T1000 (cell line): ENCODE measurements at places on chromosomes 12 and 14.

- DNase-seq = no peak
Measured at GRCh38 chr12:6041891-6042290, 82.6 kb downstream of the VWF start.

- DNase-seq = no peak
Measured at GRCh38 chr14:39175445-39176262, 600 bp downstream of the PNN start.

GRCh38 chr12:42639556-42639955 is 50.0 kb upstream of the PRICKLE1 start:
- no peak for DNase-seq

DNA sequence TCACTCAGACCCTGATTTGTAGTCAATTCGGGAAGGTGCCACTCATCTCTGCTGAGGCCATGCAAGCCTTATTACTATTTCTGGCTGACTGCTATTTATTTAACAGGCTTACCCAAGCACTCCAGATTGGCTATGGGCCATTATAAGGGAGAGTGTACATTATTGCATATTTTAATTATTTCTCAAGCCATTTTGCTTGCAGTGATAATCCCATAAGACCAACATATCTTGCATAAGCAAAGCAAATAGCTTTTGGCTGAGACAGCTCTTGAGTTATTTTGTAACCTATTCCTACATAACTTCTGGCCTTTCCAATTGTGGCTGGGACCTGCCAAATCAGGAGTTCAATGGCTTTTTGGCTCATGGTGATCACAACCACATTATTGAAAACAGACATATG is 509.6 kb upstream of the USP15 start:
- DNase-seq = no peak

DNA sequence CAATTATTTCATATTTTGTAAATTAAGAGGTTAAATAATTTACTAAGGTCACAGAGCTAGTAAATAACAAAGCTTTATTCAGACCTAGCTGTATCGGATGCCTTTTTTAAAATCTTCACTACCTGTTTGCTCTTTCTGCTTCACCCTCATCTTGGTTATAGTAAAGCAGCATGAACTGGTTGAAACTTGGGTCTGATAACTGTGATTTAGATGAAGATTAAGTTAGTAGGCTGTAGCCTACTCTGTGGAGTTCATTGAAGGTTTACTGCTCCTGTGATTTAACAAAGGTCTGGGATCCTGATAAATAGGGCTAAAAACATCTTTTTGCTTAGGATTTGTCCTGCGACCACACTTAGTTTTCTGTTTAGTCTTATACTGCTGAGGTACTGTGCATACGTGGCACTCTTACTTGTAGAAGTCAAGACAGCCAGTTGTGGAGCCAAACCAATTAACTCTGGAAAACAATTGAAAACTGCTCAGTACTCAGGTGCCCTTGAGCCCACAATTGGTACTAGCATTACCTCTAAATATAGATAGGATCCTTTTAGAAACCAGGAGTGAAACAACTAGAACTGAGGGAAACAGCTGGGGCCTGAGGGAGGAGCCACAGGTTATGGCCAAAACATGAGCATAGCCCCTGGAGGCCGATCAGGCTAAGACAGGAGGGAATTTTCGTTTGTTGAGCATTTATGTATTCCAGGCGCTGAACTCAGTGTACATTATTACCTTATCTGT is 2.3 kb downstream of the SPATS2 start:
- no peak for DNase-seq

- DNase-seq = no peak
Measured at GRCh38 chr12:86744547-86745212, 488.5 kb upstream of the MGAT4C start.

GRCh38 chr14:56482310-56482911 is 97.2 kb upstream of the TMEM260 start:
- no peak for DNase-seq

GRCh38 chr14:75469606-75470237 is 41.9 kb downstream of the JDP2 start:
- no peak for DNase-seq
